GM13977 (cell line): ENCODE measurements at places on chromosomes 6 and 20.

GRCh38 chr6:134921721-134922261 is 28.1 kb downstream of the ALDH8A1 start:
- DNase-seq = no peak

GRCh38 chr6:11011787-11012234 is 32.3 kb downstream of the ELOVL2 start:
- peak; percentile 11 for DNase-seq

- DNase-seq = no peak
These were observed 15.7 kb downstream of the ADISSP start for GRCh38 chr20:3751675-3752385.

DNA sequence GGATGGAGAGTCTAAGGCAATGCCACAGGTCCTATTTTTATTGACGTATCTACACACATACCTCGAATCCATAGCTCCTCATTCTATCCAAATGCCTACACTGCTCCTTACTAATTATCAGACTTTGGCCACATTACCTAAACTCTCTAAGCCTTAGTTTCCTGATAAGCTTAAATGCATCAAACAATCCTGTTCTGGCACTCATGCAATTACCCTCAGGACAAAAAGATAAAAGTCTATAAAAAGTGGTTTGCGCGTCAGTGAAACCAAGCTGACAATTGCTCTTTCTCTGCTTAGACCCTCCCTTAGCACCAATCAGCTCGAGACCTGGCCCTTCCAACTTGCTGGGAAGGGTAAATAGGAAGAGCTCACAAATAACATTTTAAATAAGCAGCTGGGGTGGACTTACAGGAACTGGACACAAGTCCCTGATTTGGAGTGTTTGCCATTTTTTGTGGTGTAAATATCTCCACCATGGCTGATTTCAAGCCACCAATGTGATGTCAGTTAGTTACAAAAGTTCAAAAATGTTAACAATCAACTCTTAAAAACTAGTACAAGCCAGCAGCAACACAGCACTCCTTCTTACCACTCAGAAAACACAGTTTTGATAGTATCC is 7.2 kb upstream of the PLEKHG1 start:
- no peak for DNase-seq

DNA sequence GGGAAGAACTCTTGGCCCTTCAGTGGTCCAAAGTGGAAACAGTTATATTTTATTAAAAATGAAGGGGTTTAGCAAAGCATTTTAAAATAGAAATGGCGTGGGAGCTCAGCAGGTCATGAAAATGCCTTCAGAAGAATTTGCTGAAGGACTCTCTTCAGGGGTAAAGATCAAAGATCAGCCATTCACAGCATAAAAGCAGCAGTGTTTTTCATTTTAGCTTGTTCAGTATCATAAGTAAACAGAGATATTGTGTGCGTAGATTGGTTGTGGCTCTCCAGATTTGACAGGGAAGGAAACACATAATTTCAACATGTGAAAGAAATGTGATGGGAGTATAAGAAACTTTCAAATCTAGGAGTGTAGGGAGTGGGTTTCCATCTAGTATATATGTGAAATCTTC is 519.2 kb upstream of the MAP3K7 start:
- DNase-seq = no peak

DNA sequence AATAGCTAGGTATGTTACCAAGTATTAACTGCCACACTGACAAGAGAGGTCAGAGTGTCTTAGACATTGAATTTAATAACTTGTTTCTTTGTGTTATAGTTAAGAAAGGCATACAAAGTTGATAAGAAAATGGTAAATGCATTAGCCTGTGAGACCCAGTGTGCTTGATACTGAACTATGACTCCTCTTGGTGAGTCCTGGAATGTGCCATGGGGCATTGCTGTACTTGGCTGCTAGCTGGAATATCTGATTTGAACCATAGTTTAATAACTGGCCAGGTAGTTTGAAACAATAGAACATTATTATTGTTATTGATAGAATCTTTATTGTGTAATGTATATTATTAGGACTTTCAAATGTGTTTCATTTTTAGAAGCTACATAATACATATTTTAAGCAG is 70.0 kb downstream of the ZFAND3 start:
- no peak for DNase-seq

DNA sequence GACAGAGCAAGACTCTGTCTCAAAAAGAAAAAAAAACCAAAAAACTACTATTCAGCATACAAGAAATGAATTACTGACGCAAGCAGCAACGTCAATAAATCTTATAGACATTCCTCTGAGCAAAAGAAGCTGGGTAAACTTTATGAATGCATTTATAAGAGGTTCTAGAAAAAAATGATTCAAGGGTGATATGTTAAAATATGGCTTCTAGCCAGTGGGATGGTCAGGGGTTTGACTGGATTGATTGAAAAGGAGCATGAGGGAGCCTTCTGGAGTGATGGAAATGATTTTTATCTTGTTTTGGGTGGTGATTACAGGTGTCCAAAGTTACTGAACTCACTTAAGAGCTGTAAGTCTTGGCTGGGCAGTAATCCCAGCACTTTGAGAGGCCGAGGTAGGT is 64.9 kb upstream of the SALL4 start:
- no peak for DNase-seq

GRCh38 chr6:135440087-135440792 is 57.3 kb downstream of the AHI1 start:
- DNase-seq = peak; percentile 15

- no peak for DNase-seq
These were observed 1.3 kb upstream of the PLEKHG1 start for GRCh38 chr6:150598401-150598800.

DNA sequence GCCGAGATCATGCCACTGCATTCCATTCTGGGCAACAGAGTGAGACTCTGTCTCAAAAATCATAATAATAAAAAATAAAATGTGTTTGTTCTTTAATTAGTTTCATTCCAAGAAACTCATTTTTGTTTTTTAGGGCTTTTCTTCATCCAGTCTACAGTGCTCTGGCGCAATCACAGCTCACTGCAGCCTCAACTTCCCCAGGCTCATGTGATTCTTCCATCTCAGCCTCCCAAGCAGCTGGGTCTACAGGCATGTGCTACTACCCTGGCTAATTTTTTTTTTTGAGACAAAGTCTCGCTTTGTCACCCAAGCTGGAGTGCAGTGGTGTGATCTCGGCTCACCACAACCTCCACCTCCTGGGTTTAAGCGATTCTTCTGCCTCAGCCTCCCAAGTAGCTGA is 143.6 kb upstream of the JARID2 start:
- no peak for DNase-seq

DNA sequence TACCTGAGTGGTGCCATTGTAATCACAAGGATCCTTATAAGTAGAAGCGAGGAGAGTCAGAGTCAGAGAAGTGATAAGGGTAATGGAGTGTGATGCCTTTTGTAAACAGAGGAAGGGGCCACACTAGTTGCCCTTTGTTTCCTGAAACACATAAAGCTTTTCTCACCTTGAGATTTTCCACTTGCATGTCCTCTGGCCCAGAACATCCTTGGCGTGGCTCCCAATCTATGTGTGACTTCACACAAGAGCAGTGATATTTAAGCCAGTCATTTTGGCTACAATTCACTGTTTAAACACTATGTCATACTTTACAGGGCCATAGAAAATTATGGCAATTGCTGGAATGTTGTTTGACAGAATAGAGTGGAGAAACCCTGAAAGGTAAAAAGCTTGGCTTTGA is 121.2 kb upstream of the BTN3A2 start:
- DNase-seq = no peak
